ENCODE measurements at places on chromosomes 6 and 20.

DNA sequence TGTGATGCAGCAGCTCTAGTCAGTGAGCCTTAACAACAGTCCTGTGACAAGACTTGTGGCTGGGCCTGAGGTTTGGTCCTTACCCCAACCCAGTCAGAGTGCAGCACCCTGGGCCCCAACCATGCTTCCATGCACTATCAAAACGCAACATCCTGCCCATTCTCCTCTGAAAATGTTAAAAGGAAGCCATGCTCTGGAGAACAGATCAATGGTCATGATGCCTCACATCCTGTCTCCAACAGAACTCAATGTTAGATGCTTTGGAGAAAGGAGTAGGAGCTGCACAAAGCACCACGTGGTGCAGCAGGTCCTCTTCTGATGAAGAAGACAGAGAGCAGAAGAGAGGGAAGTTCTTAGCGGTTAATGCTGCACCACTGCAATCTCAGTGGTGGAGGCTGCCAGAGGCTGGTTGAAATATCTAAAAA, 41.9 kb downstream of the TRAM2 start:
- DNase-seq, result no peak

- no peak for DNase-seq
Observed at GRCh38 chr6:51930602-51931001, 156.8 kb downstream of the PKHD1 start.

DNA sequence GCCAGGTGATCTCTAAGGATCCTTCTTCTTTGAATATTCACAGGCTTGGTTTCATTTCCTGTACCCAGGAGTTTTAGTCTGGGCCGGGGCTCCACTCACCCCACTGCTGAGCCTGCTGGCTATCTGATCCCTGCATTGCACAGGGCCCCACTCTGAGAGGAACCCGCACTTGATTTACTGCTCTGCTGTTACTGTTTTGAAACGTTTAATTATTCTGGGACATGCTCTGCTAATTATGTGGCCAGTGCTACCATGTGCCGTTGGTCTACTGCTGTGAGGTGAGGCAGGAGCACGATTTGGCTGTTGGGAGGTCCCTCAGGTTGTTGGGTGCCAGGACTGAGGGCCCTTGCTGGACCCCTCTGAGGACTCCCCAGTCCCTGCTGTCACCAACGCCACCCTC, 108.7 kb upstream of the SIRPA start:
- no peak for DNase-seq

DNA sequence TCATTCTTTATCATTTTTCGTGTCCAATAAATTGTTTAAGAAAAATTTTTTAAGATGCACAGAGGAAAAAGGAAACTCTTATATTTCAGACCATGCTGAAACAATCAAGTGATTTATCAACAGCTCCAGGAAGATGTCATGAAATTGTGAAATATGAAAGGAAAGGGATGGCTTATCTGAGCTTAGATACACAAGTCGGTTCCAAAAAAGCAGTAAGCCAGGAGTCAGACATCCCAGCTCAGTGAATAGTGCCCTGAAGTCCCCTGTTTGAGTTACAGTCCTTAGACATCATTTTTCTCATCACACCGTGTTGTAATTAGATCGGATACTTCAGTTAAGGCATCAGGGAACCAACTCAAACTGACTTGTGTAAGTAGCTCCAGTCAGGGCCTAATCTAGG, 91.0 kb upstream of the SSTR4 start:
- DNase-seq, result no peak

DNA sequence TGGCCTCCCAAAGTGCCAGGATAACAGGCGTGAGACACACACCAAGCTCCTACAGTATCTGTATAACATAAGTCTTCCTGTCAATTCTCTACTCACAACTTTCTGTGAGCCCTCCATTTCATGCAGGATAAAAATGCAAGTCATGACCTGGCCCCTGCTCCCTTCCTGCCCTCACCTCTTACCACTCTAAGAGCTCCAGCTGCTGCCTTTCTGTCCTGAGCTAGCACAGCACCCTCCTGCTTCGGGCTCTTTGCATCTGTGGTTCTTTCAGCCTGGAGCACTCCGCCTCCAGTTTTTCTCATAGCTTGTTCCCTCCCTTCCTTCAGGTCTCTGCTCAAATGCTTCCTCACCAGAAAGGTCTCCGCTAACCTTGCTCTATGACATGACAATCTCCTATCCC, 23.7 kb upstream of the TRPC4AP start:
- no peak for DNase-seq

DNA sequence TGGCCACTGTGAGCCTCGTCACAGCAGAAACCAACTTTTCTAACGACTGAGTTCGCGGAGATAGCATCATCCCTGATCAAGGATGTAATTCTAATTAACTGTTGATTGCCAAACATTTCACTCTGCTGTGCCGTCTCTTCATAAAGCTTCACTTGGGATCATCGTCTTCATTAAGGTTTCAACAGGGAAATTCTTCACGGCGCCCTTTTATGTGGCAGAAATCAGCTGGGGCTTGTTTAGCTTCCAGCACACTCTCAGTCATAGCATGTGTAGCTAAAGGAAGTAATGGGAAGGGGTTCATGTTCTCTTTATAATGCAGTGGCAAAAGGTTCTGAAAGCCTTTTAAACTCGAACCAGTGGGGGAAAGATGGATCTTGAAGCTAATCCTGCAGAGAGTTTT, 8.9 kb upstream of the ADRM1 start:
- no peak for DNase-seq

GRCh38 chr6:145809785-145810184, 4.8 kb downstream of the FBXO30 start:
- DNase-seq, result no peak

- no peak for DNase-seq
Observed at GRCh38 chr6:163460307-163460782, 45.8 kb downstream of the QKI start.

- DNase-seq, result no peak
Observed at GRCh38 chr6:22467645-22468044, 101.7 kb upstream of the HDGFL1 start.

- no peak for DNase-seq
Observed at GRCh38 chr20:40848526-40848925, 159.5 kb upstream of the MAFB start.

DNA sequence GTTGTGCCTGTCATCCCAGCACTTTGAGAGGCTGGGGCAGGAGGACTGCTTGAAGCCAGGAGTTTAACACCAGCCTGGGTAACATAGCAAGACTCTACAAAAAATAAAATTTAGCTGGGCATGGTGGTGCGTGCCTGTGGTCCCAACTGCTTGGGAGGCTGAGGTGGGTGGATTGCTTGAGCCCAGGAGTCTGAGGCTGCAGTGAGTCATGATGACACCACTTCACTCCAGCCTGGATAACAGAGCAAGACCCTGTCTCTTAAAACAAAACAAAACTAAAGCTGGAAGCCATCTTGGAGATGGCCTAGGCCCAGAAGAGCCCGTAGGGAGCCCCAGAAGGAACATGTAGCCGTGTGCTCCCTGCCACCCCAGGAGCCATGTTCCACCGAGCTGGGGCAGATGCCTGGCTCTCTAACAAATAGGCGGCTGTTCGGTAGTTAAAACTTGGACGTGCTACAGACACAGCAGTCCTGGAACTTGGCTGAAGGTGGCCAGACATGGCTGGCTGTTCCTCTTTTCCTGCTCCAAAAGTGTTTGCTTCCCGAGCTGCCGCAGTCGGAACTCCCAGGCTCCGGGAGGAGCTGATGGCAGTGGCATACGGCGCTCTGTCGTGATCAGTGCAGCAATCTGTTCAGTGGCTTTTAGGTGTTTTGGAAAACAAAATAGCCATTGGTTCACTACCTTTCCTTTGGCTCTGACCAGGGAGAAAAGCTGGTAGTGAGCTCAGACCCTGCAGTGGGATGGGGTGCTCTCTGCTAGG, 37.0 kb downstream of the DYNLT1 start:
- DNase-seq, result no peak

DNA sequence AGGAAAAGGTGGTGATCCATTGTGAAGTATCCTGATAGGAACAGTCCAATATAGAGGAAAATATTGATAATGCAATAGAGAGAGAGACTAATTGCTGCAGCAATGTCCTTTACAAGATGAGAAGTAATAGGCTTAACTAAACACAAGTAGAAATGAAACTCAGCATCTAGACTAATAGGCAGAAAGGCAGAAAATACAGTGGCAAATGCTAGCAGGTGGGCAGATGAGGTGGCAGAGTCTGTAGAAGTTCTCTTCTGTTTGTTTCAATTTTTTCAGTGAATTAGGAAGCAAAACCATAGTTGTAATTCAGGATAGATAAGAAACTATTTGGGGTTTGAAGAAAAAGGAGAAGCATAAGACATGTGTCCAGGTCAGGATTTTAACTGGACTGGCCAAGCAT, 236.7 kb upstream of the HS3ST5 start:
- DNase-seq, result no peak

- no peak for DNase-seq
Observed at GRCh38 chr20:35871259-35871771, 83.0 kb downstream of the SCAND1 start.

DNA sequence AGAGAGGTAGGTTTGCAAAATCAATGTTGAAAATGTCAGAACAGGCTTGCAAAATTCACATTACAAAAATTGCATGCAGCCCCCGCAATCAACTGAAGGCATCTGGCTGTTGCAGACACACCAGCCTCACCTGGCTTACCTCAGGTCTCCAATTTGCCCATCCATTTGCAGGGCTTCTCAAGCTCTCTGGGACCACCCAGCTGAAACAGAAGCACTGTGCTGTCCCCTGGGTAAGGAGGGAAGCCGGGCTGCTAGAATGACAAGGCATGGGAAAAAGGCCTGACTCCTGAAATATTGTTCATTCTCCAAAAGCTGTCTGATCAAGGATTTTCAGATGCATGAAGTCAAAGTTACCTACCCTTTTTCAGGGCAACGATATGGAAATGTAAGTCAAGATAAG, 52.6 kb upstream of the CD93 start:
- DNase-seq, result no peak

DNA sequence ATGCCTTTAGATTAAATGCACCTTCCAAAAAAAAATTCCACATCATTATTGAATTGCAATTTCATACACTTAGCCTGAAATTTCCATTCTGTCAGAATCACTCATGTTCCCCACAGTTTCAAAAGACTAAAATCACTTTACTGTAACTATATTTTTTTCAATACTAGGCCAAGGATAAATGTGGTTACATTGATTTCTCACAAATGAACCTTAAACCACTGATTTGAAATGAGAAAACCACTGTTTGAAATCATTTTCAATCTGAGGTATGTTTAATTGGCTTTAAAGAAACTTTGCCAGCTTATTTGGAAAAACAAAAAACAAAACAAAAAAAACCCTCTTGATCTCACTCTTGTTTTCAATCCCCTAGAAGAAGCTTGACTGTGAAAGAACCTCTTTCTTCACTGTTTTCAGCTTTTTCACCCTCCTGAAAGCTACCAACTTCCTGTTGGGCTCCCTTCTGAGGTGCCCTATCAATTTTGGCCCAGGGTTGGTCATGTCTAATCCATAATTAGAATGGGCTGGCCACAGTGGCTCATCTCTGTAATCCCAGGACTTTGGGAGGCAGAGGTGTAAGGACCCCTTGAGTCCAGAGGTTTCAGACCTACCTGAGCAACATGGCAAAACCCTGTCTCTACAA, 242.5 kb downstream of the ADGRG6 start:
- no peak for DNase-seq

DNA sequence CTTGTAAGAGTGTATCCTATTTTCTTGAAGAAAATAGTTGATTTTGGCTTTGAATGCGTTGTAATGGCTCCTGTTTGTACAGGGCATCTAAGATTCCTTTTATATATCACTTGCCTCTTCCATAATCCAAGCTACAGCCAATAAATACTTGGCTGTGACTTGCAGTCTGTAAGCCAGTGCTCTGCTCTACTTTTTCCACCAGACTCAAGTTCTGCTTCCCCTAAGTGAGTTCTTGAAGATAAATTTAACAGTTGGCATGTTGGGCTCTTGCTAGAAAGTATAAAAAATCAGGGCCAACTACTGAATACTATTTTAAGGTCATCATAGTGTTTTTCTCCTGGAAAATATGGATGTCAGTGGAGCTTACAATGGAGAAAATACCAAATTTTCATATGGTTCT, 36.5 kb upstream of the SCGN start:
- DNase-seq, result no peak

- DNase-seq, result no peak
Observed at GRCh38 chr20:32356622-32357374, 1.3 kb upstream of the ASXL1 start.

DNA sequence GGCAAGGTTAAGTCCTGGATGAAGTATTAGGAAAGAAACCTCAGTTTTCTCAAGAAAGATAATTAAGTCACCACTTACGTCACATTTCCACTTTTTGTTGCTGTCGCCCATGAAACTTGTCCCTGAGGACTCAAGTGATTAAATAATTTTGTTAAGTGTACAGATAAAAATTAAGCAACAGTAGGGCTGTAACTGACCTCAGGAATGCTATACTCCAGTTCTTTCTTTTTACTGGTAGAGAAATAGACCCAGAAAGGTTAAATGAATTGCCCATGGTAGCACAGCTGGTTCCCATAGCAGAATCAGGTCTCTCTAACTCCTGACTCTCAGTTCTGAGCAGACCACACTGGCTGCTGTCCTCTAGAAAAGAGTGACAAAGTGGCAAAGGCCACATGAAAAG, 54.5 kb downstream of the CLIC5 start:
- no peak for DNase-seq

DNA sequence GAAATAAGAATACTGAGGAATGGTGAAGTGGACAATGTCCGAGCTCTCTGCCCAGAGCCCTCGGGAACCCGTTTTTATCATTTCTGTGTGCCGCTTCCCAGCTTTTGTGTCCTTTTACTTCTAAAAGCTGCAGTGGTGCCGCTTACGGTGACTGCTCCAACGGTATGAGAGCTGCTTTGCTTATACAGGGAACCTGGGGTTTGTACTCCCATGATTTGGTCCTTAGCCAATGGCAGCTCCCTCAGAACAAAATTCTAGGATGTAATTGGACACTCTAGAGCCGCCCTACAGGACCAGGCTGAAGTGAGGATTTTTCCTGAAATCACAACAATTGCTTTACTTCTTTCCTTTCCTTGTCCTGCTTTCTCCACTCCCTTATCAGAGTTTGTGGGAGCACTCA, 24.2 kb upstream of the PCSK2 start:
- no peak for DNase-seq

DNA sequence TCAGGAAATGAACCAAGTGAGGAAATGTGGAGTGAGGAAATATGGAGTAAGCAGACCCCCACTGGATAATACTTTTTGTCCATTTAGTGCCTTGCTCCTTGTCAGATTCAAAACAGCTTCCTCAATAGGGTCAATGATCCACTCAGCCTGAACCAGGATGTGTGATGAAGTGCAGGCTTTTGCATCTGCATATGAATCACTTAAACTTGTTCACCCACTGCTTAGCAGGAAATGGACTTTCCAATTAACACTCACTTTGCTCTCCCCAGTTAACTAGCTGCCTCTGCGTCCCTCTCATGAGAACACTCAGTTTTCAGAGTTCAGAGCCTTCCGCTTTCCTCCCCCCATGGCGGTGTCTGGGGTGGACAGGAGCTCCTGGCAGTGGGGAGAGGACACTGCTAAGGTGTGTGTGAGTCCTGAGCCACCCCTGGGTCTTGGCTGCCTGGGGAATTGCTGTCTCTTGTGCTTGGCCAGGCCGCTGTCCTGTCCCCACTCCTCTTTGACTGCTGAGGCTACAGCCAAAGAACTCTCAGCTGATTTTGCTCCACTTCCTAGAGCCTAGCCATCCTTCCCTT, 621.8 kb downstream of the CDH26 start:
- no peak for DNase-seq

- no peak for DNase-seq
Observed at GRCh38 chr20:17059465-17059864, 167.4 kb upstream of the PCSK2 start.
